ENCODE measurements at places on chromosomes 3 and 15. TPM values are rescaled to one million over a fixed set of nuclear protein-coding genes. Genes with fewer than 3 reads are reported as not detected.
A peak's percentile ranks its signal among the peaks of the same experiment; 100 is the strongest.

The EPHB3 gene
- 10.6 TPM for total RNA-seq

The P3H2 gene
- 55.9 TPM for total RNA-seq

The TSPAN3 gene
- total RNA-seq, result 163 TPM

The TBC1D23 gene
- 30.8 TPM for total RNA-seq

- ATAC-seq, result no peak
Observed at GRCh38 chr15:98942431-98942830, 65.2 kb downstream of the PGPEP1L start.

DNA sequence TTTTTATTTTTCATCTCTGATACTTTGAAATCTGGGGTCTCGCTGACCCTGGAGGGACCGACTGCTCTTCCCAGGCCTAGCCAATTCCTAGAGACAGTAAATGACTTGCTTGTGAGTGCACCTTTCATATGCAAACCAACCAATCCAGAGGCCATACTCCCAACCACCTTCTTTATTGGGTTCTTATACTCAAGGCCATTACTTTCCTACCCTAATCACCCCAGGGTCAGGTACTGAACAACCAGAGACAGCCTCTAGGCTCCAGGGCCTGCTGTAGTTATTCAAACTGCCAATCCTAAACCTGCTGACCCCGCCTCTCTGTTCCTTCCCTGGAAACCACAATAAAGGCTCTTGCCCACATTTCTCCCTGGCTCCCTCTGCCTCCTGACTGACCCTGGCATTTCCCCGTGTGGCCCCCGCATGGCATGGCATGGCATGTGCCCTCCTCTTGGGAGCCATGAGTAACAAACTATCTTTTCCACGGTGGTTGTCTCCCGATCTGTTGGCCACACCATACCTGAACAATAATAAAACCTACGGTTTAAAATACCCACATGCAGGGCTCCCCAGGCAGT is 42.9 kb downstream of the ADCY5 start:
- no peak for ATAC-seq

GRCh38 chr15:91921188-91921842 is 67.8 kb downstream of the SLCO3A1 start:
- peak; percentile 29 for ATAC-seq

GRCh38 chr15:73892446-73893226 is 19.3 kb downstream of the TBC1D21 start:
- no peak for ATAC-seq

- ATAC-seq, result no peak
Observed at GRCh38 chr3:47011371-47011770, 31.9 kb downstream of the NBEAL2 start.

- peak; percentile 14 for ATAC-seq
Observed at GRCh38 chr3:50572158-50572557, 2.8 kb downstream of the HEMK1 start.

- peak; percentile 92 for ATAC-seq
Observed at GRCh38 chr15:81410318-81410753, 36.3 kb upstream of the TMC3 start.
